ENCODE measurements at places on chromosomes 11 and 22.
A peak's percentile ranks its signal among the peaks of the same experiment; 100 is the strongest.

DNA sequence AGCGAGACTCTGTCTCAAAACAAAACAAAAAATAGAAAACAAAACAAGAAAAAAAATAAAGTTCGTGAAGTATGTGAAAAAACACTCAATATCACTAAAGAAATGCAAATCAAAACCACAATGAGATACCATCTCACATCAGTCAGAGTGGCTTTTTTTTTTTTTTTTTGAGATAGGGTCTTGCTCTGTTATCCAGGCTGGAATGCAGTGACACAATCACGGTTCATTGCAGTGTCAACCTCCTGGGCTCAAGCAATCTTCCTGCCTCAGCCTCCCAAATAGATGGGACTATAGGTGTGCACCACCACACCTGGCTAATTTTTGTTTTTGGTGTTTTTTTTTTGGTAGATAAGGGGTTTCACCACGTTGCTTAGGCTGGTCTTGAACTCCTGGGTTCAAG lies 37.5 kb downstream of the ATG16L2 start:
- no peak for DNase-seq

GRCh38 chr22:32261306-32261705 lies 6.2 kb upstream of the SLC5A4 start:
- no peak for DNase-seq

DNA sequence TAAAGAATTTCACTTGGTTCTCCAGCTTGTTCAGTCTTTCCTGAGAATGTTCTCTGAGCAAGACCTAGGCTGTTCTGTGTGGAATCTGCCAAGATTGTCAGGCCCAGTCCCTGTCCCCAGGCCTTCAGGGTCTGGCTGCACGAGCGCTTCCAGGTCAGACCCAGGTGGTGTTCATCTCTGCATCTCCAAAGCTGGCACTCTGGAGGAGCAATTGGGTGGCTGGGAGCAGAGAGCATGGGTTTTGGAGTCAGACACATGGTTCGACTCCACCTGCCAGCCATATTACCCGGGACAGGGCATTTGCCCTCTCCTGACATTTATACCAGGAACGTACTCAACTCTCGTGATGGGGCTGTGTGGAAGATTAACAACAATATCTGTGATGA lies 8.8 kb downstream of the CD5 start:
- DNase-seq = no peak

DNA sequence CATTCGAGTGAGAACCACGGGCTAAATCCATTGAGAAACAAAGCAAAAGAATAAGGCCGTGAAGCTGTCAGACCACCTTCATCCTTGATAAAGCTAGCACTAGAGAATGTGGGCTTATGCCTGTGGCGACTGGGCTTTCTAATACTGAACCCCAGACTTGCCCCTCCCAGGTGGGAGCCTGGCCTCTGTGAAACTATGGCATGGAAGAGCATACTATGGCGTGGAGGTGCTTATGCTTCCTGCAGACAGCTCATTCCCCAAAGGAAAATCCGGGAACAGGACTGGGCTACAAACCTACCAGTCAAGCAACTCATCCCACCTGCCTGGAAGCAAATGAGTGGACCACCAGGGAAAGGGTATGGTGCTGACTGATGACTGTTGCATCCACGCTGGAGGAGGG lies 92.4 kb downstream of the ZC3H12C start:
- DNase-seq = no peak

GRCh38 chr11:36388071-36388470 lies 92.0 kb downstream of the PRR5L start:
- no peak for DNase-seq

DNA sequence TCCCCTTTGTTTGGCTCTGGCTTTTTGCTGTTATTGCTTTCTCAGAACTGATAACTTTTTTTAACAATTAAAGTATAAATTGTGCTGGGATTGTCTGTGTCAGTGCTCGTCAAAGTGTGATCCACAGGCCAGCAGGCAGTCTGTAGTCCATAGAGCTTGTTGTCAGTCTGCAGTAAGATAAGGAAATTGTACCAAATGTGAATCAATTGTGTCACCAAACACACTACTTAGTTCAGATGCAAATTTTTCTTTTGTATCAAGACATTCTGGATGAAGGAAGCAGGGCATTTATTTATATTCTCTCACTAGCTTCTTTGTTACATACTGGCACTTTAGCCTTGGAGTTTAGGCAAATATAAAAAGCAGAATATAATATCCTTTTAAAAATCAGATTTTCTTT lies 121.0 kb downstream of the WNT11 start:
- no peak for DNase-seq

DNA sequence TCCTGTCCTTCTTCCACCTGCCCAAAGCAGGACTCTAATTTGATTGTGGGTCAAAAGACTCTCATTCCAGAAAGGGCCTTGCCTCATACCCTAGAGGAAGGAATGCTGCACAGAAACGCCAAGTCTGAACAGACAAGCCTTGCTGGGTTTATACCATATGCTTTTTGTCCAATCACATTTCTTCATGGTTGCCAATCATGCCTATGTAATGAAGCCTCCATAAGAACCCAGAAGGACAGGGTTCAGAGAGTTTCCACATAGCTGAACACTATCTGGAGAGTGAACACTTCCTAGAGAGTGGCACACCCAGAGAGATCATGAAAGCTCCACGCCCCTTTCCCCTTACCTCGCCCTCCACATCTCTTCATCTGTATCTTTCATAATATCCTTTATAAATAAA lies 4.8 kb upstream of the SAA2 start:
- no peak for DNase-seq

DNA sequence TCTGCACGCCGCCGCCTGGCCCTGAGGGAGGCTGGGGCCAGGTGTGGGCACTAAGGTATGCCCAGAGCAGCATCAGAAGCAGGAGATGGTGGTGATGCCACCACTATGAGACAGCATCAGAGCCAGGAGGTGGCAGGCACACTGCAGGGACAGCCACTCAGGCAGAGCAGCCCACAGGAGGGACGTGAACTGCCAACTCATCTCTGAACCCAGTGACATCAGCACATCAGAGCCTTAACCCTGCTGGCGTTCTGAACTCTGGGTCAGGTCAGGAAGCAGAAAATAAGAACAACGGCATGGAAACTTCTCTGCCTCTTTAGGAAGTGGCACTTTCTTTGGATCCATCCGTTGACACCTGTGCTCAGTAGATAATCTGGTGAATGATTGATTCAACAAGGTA lies 14.7 kb upstream of the IFT27 start:
- DNase-seq = no peak

DNA sequence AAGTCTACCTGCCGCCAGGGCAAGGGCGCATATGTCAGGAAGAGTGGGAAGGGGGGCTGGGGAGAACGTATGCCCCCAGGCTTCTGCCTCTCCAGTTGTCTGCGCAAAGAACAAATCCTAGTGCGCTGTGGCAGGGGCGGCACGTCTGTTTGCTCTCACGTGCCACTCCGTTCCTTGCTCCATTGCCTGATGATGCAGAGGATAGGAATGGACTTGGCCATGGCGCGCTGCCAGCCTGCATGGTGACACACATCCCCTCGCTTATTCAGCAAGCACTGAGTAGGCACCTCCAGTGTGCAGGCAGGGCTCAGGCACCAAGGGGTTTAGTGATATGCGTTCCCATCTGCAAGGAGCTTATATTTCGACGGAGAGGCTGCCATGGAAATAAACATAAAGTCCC lies 45.4 kb upstream of the SLC22A12 start:
- DNase-seq = no peak

- DNase-seq = no peak
Observed at GRCh38 chr11:83641511-83641910, 355.3 kb upstream of the CCDC90B start.

DNA sequence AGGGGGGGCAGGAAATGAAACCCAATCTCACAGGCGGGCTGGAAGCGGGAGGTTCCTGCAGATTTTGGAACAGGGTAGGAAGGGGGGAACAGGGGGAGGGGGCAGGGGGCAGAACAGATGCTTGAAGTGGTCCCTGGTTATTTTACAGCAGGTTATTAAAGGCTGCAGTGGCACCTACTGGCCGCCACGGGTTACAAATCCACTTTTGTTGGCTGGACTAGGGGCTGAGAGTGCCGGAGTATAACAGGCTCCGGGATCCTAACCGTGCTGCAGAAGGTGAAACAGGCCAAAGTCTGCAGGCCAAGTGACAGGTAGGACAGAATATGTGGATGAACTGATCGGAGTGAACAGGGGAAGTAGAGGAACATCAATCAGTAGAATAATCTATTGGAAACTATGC lies 2.5 kb downstream of the ROBO3 start:
- DNase-seq = no peak

DNA sequence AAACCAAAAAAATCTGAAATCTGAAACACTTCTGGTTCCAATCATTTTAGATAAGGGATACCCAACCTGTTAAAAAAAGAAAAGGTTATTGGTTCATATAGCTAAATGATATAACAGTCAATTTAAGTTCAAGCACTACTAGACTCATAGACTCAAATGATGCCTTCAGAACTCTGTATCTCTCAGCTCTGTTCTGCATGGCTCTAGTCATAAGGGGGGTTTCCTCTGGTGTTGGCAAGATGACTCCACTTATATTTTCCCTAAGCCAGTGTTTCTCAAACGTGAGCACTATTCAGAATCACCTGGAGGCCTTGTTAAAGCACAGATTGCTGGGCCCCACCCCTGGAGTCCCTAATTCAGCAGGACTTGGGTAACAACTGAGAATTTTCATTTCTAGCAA lies 11.5 kb upstream of the RRAS2 start:
- DNase-seq = no peak

- DNase-seq = no peak
Observed at GRCh38 chr11:34065505-34066203, 14.1 kb downstream of the CAPRIN1 start.

- no peak for DNase-seq
Observed at GRCh38 chr22:20118300-20119020, 1.4 kb upstream of the TRMT2A start.

- no peak for DNase-seq
Observed at GRCh38 chr11:66562275-66562674, 6.1 kb downstream of the CTSF start.

GRCh38 chr11:120522021-120522420 lies 10.5 kb downstream of the GRIK4 start:
- DNase-seq = no peak

DNA sequence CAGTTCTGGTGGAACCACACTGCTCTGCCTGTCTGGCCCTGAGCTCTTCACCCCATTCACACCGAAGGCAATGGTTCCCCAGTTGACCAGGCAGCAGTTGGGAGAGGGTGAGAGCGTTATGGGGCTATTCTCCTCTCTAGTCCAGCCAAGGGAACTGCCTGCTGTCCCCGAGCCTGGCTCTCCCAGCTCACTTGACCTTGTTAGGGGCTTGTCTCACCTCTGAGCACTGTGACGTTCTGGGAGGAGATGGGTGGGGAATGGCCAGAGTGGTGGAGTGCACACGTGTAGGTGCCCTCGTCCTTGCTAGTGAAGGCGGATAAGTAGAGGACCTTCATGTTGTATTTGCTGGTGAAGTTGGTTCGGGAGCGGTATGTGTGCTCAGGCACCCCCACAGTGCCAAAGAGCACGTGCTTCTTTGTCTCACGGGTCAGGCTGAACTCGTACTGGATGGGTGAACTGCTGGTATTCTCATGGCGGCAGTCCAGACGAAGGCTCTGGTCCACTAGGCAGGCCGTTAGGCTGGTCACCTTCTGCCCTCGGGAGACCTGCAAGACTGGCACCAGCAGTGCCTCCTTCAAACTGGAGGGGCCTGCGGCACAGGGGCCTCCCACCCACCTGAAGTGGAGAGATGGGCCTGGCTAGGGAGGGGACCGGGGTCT lies 3.0 kb downstream of the THY1 start:
- DNase-seq = no peak

GRCh38 chr22:40019100-40019499 lies 24.3 kb downstream of the FAM83F start:
- DNase-seq = no peak

GRCh38 chr22:39253435-39254070 lies 8.8 kb upstream of the PDGFB start:
- DNase-seq = peak; percentile 57

GRCh38 chr11:5973530-5973929 lies 5.2 kb upstream of the OR56A5 start:
- DNase-seq = no peak

DNA sequence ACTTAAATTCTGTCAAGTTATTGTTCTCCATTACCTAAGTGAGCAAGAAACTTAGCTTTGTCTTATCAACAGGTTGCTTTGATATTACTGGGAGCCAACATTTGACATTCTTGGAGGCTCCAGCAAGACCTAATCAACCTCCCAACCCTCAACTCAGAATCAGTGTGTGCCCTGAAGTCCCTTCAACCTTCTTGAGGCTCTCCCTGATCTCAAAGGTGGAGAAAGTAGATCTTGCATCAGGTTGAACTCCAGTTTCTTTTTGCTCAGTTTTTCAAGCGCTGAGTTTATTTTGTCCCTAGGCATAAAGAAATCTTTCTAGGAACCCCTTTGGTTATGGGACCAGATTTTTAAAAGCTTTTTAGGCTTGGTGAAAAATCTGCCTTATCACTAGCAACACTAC lies 1.4 kb downstream of the FAM111A start:
- no peak for DNase-seq

- no peak for DNase-seq
Observed at GRCh38 chr11:116970485-116971292, 127.5 kb downstream of the SIK3 start.

DNA sequence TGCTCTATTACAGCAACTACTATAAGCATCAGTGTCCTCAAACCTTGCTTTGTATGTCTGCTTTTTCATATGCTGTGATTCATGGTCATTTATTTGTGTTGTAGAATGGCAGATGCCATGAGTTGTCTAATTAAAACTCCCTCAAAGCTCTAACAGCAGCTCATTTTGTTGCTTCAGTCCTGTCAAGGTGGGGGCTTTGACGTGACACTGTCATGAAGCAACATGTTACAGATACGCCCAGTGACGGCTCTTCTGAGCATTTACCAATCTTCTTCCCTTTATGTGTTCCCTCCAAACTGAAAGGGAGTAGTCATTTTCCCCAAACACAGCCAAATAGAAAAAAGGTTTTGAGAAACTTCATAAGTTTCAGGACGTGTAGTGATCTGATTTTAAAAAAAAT lies 106.7 kb downstream of the DBX1 start:
- DNase-seq = no peak

DNA sequence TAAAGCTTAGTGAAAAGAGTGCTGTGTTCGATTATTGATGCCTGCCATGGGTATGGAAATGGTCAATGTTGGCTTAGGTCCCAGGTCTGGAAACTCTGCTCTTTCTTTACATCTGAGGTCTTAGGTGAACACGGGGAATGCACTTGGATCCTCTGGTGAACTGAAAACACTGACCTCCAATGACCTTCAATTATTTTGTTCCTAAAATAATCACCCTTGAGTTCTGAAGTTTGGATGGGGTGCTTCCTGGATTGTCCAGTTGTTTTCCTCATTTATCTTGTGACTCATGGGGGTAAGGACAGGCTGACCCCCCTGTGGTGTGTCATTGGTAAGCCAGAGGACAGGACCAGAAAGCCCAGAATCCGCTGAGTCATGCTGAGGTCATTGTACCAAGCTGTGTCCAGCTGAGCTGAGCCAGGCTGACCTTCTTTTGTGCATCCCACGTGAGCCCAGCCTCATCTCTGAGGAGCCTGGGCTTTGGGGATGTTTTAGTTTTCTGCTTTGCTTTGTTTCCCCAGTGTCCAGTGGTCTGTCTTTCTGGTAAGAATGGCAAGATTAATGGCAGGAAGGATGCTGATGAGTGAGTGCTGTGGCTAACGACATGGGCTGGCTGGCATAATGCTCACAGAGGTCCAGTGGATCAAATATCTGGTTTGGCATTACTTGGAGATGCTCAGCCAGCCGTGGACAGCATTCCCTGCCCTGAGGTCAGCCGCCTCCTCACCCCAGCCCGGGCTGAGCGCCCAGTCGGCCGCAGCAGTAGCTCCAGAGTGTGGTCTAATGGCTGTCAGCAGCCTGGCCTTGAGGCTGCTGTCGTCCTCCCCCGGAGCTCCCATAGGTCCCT lies 35.6 kb downstream of the AMPD3 start:
- no peak for DNase-seq

- DNase-seq = peak; percentile 72
Observed at GRCh38 chr22:36838119-36839030, 21.5 kb upstream of the PVALB start.
